Right atrium auricular region (tissue), 2 donors: ENCODE measurements at places on chromosomes 12 and 14.

DNA sequence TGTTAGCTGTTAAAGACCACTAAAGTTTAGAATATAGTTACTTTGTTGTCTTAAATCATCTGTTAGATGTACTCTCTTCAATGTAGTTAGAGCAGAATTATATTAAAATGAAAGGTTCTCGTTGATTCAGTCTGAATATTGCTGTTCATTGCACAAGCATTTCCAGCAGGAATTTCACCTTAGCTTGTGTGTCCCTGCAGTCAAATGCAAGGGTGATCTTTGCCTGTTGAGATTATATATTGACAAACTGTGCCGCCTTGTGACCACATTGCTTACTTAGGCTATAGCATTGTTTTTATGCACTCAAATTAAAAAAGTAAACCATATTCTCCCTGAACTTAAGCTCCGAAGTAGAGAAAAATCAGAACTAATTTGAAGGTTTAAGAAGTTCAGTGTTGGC lies 39.5 kb downstream of the ATP2A2 start:
- DNase-seq = no peak

DNA sequence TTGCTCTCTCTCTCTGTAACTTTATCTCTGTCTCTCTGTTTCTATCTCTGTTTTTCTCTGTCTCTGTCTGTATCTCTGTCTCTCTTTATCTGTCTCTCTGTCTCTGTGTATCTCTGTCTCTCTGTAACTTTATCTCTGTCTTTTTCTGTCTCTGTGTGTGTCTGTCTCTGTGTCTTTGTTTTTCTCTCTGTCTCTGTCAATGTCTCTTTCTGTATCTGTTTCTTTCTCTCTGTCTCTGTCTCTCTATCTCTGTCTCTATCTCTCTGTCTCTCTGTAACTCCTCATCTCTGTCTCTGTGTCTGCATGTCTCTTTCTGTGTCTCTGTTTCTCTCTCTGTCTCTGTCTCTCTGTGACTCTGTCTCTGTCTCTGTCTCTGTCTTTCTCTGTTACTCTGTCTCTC lies 51.7 kb downstream of the TMEM121 start:
- DNase-seq = no peak

- no peak for DNase-seq
Measured at GRCh38 chr12:108821407-108822397, 35.7 kb downstream of the SSH1 start.

- DNase-seq = no peak
Measured at GRCh38 chr12:40390980-40391379, 166.2 kb downstream of the LRRK2 start.

DNA sequence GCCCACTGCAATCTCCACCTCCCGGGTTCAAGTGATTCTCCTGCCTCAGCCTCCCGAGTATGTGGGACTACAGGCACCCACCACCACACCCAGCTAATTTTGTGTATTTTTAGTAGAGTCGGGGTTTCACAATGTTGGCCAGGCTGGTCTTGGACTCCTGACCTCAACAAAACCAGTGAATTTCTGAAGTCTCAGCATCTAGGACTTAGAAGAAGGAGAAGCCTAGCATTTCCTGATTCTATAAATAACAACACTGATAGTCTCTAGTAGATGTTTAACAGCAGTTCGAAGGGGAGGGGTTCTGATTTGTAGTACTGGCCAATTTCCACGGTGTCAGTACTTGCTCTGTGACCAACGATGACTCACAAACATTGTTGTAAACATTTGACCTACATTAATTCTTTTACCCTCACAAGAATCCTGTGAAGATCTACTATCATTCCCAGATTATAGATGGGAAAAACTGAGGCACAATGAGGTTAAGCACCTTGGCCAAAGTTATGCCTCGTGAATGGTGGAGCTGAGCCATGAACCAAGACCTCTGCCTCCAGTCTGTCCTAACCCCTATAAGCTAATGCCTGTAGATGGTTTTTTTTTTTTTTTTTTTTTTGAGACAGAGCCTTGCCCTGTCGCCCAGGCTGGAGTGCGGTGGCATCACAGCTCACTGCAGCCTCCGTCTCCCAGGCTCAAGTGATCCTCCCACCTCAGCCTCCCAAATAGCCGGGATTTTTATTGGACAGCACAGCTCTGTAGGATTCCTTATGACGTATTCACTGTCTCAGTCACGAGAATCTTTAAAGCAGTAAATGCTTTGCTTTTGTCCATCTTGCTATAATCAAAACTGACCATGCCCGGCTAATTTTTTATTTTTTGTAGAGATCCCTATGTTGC lies 5.2 kb downstream of the P2RX4 start:
- no peak for DNase-seq

GRCh38 chr12:89733579-89734201 lies 25.1 kb upstream of the ATP2B1 start:
- DNase-seq = no peak

GRCh38 chr14:91509878-91510170 lies 286 bp downstream of the PPP4R3A start:
- no peak for DNase-seq

- DNase-seq = no peak
Measured at GRCh38 chr14:87187786-87188185, 805.2 kb downstream of the GALC start.

DNA sequence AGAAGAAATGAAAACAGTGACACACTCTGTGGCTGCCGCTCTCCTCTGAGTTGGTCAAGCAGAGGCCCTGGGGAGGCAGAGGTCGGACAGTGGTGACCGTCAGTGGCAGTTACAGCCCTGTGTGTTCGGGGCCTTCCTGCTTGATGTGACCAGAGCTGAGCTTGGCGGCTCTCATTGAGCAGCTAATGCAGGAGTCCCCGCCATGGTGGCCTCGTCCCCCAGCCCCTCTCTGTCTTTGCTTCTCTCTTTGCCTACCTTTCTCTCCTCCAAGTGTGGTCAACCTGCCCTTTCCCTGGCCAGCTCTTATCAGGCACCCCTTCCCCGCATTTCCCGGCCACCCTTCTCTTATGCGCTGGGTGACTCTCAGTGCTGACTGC lies 362.8 kb downstream of the CACNA1C start:
- DNase-seq = no peak

DNA sequence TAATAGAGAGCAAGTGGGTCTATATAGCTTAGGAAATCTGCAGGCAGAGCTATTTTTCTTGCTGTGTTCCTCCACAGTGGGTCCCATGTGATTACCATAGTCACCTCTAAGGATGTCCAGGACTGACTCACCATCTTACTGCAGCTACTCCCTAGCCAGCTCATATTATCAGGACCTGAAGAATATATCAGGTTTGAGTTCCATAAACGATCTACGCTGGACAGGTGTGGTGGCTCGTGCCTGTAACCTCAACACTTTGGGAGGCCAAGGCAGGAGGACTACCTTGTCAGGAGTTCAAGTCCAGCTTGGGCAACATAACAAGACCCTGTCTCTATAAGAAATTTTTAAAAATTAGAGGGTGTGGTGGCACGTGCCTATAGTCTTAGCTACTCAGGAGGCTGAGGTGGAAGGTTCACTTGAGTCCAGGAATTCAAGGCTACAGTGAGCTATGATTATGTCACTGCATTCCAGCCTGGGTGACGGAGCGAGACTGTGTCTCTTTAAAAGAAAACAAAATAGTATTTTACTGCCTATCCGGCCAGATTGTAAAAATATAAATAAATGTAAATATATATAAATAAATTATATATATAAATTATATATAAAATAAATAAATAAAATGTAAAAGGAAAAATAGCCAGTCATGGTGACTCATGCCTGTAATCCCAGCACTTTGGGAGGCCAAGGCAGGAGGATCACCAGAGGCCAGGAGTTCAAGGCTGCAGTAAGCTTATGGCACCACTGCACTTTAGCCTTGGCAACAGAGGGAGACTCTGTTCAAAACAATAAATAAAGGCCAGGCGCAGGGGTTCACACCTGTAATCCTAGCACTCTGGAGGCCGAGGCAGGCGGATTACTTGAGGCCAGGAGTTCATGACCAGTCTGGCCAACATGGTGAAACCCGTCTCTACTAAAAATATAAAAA lies 6.9 kb upstream of the SPRYD4 start:
- DNase-seq = no peak

DNA sequence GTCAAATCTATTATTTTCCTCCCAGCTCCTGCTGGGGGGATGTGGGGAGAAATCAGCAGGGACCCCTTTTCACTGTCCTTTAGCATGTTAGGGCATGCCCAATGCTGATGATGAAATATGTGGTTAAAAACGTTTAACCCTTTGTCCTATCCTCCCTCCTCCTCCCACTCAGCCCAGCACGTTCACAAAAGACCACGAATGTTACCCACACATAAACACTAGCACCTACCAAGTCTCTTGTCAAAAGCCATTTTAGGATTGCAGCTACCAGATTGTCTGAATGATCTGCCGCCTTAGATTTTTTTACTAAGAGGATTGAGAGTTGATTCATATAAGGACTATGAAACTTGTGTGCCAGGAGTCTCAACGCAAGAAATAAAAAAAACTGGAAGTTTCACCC lies 70.4 kb downstream of the TBK1 start:
- DNase-seq = no peak

GRCh38 chr12:96343347-96343954 lies 56.8 kb downstream of the CDK17 start:
- DNase-seq = no peak

DNA sequence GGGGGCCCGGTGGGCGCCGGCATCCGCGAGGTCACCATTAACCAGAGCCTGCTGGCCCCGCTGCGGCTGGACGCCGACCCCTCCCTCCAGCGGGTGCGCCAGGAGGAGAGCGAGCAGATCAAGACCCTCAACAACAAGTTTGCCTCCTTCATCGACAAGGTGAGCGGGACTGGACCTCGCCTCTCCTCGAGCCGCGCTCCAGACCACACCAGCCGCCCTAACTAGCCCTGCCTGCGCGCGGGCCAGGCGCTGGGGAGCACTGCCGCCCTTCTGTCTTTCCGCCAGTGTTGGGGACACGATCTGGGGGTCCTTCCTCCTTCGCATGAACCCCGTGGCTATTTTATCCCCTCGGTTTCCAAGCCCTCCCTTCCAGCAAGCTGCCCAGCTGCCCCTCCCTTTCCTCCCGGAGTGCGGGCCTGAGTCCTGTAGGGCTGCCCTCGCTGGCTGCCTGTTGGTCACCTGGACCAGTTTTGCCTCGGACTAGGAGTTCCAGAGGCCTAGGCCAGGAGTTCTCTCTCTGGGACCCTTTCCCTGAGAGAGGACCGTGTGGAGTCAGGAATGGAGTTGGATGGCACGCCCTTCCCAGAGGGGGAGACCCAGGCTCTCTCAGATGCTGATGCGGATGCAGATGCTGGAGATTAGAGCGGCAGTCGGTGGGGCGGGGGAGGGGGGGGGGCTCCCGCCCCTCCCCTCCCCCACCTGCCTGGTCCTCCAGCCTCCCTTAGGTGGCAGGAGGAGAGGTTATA lies 592 bp downstream of the KRT7 start:
- DNase-seq = no peak

DNA sequence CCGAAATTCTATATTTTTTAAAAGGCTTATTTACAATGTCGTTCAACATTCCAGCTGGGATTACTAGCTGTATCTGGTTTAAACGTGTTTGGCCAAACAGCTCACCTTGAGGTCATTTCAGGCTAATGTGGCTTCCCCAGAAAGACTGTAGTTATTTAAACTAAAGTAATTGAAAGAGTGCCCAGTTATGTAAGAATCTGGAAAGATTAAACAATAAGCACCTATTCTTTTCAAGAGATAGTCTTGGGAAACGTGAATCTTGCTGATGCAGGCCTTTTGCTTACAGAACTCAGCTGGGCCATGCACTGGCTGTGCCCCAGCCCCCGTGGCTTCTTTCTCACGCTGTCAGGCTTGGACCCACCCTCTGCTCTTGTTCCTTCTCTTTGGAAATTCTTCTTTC lies 24.4 kb downstream of the GLRX5 start:
- no peak for DNase-seq

GRCh38 chr12:132132609-132133430 lies 11.3 kb downstream of the DDX51 start:
- no peak for DNase-seq

- no peak for DNase-seq
Measured at GRCh38 chr12:124995200-124995961, 1.9 kb downstream of the BRI3BP start.

DNA sequence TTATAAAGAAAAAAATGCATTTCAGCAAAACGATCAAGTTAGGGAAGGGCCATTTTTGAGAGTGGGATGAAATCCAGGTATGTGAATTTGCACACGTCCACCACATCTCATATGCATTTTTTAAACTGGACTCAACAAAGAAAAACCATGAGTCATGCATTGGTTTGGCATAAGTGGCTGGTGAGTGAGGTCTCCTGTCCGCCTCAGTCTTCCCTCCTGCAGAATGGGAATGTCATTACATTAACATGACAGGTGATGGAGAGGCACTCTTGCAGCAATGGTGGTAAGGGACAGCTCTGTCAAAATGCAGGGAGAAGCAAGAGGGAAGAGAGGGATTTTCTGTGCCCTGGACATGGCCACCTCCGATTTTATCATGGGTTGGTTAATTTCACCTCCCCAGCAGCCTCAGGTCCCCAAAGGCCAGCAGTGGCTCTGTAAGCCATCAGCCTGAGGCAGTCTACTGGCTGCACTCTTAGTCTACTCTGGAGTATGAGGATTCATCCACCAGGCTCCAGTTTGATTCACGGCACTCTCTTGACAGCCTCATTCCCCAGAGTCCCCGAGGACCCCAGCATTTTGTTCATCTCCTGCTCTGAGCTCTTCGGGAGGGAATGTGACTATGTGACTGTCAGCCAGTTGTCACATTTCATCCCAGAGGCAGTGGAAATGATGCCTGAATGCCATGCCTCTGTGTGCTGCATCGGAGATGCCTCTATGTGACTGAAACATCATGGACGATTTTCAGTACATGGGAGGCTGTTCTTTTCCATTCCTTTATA lies 17.1 kb upstream of the PWP1 start:
- DNase-seq = no peak

DNA sequence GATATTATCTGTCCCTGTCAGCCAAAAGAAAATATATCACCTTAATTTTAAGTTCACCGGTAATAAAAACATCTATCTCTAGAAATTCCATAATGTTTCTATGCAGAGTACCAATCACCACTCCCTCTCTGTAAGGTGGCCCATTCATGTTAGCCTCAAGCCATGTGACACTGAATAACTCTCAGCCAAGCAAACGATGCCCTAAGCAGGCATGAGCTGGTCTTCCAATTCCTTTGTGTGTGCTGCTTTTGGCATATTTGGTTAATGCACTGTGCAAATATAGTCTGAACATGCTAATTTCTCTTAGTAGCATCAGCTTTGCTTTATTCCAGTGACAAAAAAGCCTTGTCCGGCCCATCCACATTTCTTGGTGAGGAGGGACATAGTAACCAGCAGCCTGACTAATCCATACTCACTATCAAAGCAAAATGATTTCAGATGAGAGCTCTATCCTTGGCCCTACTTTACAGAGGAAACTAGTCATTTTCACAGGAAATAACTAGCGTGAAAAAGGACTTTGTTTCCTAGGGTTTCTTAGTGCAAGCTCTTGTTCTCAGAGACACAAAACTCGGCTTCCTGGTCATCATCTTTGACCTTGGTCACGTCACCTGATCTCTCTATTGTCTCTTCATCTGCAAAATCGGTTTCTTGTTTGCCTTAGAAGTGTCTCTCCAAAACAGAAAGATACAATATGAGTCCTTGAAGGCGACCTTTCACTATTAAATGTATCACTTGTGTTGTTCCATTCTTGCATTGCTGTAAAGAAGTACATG lies 59.2 kb upstream of the RTRAF start:
- no peak for DNase-seq

- no peak for DNase-seq
Measured at GRCh38 chr12:89971880-89972279, 263.2 kb upstream of the ATP2B1 start.

- no peak for DNase-seq
Measured at GRCh38 chr12:113655919-113656318, 184.2 kb upstream of the LHX5 start.
